ENCODE measurements at places on chromosomes 2 and 18. TPM values are rescaled to one million over a fixed set of nuclear protein-coding genes. Genes with fewer than 3 reads are reported as not detected.

The C2orf49 gene
- total RNA-seq: 25.8 TPM

The SP140 gene
- total RNA-seq: 0.97 TPM

The NOL4 gene
- 8.9 TPM for total RNA-seq

- DNase-seq: no peak
Observed at GRCh38 chr2:41963661-41964525, 83.9 kb upstream of the PKDCC start.

DNA sequence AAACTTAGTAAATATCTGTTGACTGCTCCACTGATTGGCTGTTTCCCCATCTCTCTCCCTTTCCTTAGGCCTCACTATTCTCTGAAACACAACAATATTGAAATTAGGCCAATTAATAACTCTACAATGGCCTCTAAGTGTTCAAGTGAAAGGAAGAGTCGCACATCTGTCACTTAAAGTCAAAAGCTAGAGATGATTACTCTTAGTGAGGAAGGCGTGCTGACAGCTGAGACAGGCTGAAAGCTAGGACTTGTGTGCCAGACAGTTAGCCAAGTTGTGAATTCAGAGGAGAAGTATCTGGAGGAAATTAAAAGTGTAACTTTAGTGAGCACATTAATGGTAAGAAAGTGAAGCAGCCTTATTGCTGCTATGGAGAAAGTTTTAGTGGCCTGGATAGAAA lies 48.4 kb downstream of the PLEK start:
- no peak for DNase-seq

GRCh38 chr2:206984206-206984605 lies 44.9 kb downstream of the CPO start:
- DNase-seq: no peak

- DNase-seq: no peak
Observed at GRCh38 chr2:216559625-216560156, 61.0 kb downstream of the RPL37A start.
